Stimulated activated CD8-positive, alpha-beta memory T cell treated with anti-CD3 and anti-CD28 coated beads, Interleukin-2, amount 100 ng/mL, for 48 hours (primary cell): ENCODE measurements at places on chromosomes 5 and 9.

DNA sequence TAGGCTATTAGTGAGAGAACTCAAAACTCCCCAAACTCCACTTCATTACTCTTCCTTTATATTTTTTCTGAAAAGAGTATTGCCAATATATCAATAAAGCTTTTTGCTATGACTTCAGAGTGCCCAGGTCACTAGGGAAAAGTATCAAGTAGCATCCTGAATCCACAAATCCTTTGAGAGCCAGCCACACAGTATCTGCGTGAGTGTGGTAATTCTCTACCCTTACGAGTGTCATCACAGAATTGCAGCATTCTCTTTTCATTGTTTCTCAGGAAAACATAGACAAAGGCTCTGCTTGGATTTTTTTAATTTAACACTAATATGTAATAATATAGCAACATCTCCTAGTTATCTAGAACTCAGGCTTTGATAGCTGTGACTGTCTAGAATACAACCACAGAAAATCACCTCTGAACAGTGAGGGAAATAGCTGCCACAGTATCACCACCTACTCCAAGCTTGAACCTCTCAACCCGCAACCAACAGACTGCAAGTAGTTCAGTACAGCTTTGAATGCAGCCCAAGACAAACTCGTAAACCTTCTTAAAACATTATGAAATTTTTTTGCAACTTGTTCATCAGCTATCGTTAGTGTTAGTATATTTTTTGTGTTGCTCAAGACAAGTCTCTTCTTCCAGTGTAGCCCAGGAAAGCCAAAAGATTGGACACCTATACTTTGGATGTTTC lies 79.3 kb upstream of the CCDC152 start:
- no peak for DNase-seq

- no peak for DNase-seq
These were observed 21.2 kb upstream of the PANK3 start for GRCh38 chr5:168600409-168600808.

DNA sequence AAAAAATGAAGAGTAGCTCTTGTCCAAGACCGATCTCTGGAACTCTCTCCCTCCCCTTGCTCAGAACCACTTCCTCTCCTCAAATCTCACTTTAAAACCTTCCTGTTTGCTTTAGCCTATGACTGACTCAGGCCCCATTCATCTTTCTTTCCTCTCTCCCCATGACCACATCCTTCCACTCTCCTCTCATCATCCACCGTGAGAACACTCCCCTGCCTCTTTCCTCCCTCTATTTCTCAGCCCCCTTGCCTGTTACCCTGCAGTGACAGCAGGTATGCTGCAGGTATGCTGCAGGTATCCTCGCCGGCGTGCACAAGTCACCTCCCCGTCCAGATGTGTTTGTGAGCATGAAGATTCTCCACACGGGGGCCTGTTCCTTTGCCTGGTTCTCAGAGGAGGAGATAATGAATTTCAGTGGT lies 505.3 kb downstream of the CCDC171 start:
- DNase-seq = no peak

- no peak for DNase-seq
These were observed 295.4 kb upstream of the DAB2 start for GRCh38 chr5:39720136-39720535.

DNA sequence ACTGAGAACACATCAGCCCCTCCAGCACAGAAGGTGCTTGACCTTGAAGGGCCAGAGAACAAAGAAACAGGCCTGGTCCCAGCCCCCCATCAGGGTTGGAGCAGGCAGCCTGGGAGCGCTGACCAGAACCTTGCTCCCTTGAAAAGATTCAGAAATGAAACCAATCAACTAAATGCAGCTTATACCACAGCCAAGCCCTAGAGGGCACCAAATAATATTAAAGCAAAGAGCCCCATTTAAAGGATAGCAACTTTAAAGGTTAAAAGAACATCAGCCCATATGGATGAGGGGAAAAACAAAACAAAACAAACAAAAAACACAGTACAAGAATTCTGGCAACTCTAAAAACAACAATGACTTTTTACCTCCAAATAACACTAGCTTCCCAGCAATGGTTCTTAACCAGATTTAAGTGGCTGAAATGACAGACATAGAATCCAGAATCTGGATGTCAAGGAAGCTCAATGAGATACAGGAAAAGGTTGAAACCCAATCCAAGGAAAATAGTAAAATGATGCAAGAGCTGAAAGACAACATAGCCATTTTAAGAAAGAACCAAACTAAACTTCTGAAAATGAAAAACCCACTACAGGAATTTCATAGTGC lies 471.9 kb downstream of the MTRR start:
- no peak for DNase-seq

GRCh38 chr5:124056326-124056990 lies 544.5 kb downstream of the CSNK1G3 start:
- no peak for DNase-seq

- no peak for DNase-seq
These were observed 98.7 kb downstream of the TLE4 start for GRCh38 chr9:79670269-79670961.
